Activated CD4-positive, alpha-beta T cell treated with anti-CD3 and anti-CD28 coated beads, Interleukin-2, amount 50 U/mL, for 16 hours (primary cell): ENCODE measurements at places on chromosomes 5 and 9.

DNA sequence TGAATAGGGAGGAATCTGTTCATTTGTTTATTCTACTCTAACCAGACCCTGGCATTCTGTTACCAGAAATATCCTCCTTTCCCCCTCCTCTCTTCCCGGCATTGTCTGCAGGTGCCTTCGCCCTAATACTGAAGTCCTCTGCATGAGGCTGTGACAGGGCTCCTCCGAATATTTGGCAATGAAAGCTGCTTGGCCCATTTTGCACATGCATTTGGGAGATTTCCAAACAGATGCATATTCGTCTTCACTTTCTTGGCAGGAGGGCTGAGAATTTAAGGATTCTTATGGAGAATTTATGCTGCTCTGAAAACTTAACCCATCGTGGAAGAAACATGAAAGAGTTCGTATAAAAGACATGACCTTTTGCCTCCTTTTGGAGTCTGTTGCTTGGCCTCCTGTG lies 484.0 kb downstream of the ZNF608 start:
- no peak for DNase-seq

DNA sequence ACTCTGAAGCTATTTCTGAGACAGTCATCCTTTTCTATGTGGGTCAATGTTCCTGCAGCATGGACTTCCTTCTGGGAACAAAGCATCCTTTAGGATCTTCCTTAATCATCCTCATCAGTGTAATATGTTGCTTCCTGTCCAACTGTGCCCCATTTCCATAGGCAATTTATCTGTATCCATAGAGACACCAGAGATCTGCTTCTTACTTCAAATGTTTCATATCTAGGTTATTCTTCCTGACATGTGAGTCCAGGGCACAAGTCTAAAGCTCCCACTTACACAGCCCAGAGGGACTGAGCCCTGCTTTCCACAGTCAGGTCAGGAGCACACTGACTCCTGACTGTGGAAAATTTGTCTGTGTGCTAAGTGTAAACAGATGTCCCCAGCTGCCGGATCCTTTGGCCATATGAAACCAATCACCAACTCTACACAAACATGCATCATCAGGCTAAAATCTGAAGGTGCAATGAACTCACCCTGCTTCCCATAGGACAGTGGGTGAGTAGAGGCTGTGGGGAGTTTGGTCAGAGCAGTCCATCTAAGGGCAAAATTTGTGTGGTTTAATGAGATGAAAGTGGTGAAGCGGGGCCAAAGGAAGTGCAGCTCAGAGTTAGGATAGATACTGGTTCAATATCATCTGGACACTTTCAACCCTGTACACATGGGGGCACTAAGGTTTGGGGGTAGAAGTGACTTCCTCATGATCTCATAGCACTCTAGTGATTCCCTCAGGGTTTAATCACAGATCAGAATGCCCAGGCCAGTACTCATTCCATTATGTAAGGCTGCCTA lies 85.2 kb upstream of the TNC start:
- DNase-seq = no peak

DNA sequence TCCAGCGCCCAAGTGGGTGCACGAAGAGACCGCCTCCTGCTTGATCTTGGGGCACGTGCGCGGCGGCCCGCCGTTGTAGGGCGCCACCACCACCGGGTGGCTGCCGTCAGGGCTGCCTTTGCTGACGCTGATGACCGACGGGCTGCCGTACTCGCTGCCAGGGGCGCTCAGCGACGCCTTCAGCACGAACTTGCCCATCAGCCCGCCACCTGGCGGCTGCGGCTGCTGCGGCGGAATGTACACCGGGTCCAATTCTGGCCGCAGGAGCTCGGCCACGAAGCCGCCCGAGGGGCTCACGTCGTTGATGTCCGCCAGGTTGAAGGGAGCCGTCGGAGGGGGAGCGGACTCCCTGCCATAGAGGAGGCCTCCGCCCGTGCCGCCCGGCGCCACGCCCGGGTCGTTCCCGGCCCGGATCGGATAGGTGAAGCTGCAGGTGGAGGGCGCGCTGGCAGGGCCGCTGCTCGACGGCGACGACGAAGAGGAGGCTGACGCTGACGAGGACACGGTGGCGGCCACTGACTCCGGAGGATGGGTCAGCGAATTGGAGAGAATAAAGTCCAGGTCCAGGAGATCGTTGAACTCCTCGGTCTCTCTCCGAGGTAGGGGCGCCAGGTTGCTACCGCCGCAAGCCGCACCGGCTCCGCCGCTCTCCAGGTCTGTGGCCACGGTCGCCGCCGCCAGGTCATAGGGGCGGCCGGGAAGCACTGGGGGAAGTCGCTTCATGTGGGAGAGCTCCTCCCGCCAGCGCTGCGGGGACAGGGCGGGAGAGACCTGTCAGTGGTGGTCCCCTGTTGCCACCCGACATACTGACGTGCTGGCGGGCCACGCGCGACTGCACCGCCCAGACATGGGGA lies 1.8 kb downstream of the KLF4 start:
- DNase-seq = peak; percentile 31

GRCh38 chr9:91302831-91303230 lies 58.9 kb downstream of the AUH start:
- DNase-seq = no peak

GRCh38 chr5:132251220-132251725 lies 6.2 kb upstream of the PDLIM4 start:
- no peak for DNase-seq

- no peak for DNase-seq
These were observed 21.9 kb downstream of the DYNC2I2 start for GRCh38 chr9:128634651-128635262.

- no peak for DNase-seq
These were observed 46.7 kb upstream of the PPP1R2B start for GRCh38 chr5:156803404-156803803.

GRCh38 chr5:58683567-58683966 lies 100.7 kb downstream of the RAB3C start:
- DNase-seq = no peak

- no peak for DNase-seq
These were observed 31.0 kb downstream of the AFAP1L1 start for GRCh38 chr5:149302641-149303040.

GRCh38 chr9:28363151-28363562 lies 789.9 kb upstream of the C9orf72 start:
- DNase-seq = no peak

- no peak for DNase-seq
These were observed 247.5 kb upstream of the TMEM161B start for GRCh38 chr5:88515881-88516819.

GRCh38 chr9:31188496-31188895 lies 1195.9 kb upstream of the ACO1 start:
- DNase-seq = no peak

- no peak for DNase-seq
These were observed 3.0 kb upstream of the ERGIC1 start for GRCh38 chr5:172830876-172831662.

GRCh38 chr9:124570942-124571666 lies 63.9 kb upstream of the NR5A1 start:
- DNase-seq = no peak

DNA sequence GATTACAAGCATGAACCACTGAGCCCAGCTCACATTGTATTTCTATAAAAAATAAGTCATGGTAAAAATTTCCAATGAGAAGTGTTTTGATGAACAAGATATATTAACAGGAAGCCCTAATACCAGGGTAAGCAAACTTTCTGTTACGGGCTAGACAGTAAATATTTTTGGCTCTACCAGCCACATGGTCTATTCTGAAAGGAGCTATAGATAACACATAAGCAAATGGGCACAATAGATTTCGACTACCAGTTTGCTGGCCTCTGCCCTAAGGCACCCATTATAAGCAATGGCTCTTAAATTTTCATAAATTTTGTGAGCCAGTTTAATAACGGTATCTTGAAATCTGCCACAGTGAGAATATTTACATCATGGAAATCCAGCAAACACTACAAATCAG lies 8.1 kb downstream of the UBQLN1 start:
- no peak for DNase-seq

DNA sequence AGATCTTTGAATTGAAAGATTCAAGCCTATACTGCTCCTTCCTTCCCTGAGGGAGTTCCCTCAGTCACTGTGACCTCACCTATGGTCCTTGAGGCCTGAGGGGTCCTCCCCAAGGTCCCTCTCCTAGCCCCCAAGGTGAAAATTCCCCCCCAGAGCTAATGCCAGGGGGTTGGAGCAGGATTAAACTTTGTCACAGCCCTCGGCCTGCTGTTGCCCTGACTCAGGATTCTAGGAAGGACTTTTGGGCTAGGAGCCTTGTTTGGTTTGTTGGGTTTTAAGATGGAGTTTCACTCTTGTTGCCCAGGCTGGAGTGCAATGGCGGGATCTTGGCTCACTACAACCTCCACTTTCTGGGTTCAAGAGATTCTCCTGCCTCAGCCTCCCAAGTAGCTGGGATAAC lies 123.2 kb downstream of the C5orf15 start:
- DNase-seq = no peak

- peak; percentile 72 for DNase-seq
These were observed 171.3 kb downstream of the ST8SIA4 start for GRCh38 chr5:100731768-100732167.

GRCh38 chr9:131012023-131012334 lies 3.0 kb downstream of the LAMC3 start:
- no peak for DNase-seq

GRCh38 chr5:36367524-36367923 lies 65.8 kb upstream of the RANBP3L start:
- DNase-seq = no peak

DNA sequence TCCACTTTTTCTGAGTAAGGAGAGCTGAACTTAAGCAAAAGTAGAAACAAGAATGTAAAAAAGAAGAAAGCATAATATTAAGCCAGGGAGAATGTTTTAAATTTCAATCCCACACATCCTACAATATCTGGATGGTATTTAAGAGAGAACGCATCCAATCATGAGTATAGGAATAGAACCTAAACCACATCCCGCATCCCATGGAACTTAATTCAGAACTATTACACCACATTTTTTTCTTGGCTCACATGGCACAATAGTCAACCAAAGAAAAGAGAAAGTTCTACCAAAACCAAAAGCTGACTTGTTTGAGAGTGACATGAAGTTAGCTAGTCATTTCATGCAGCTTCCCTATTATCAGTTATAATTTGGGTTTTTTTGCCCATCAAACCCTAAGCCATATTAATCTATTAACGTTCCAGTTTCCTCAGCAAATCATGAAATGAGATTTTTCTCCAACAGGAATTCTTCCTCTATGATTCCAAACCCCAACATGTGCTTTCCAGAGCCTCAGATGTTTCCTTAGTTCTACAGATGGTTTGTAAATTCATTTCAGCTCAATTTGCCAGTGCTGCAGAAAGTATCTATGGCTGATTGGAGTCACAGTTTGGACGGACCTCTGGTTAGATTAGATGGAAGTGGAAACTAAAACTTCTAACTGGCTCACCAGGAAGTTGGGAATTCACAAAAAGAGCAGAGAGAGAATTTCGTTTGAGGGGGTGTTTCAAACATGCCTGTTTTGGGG lies 22.5 kb downstream of the ADAMTSL1 start:
- no peak for DNase-seq

- DNase-seq = no peak
These were observed 87.6 kb downstream of the NR3C1 start for GRCh38 chr5:143315929-143316328.

DNA sequence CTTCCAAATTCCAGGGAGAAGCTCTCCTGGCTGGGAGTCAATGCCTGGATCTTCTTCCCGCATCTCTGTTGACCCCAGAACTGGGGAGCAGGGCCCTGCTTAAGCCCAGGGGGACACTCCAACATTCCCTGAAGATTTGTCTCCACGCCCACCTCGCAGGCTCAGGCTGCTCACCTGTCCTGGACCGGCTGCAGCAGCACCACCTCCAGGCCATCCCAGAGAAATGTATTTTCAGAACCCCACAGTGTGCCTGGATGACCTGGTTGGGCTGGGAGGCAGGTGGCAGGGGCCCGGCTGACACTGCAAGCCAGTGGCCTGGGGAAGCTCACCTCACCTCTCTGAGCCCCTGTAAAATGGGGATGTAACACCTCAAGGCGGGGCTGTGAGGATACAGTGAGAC lies 27.1 kb upstream of the ZBTB43 start:
- DNase-seq = peak; percentile 7

GRCh38 chr9:129081388-129081904 lies 535 bp downstream of the DOLPP1 start:
- DNase-seq = peak; percentile 12

- DNase-seq = no peak
These were observed 700.2 kb upstream of the PTPRD start for GRCh38 chr9:11312966-11313365.
